ENCODE measurements at places on chromosomes 3 and 15.

GRCh38 chr3:102265720-102266119 is 169.1 kb upstream of the ZPLD1 start:
- DNase-seq, result no peak

DNA sequence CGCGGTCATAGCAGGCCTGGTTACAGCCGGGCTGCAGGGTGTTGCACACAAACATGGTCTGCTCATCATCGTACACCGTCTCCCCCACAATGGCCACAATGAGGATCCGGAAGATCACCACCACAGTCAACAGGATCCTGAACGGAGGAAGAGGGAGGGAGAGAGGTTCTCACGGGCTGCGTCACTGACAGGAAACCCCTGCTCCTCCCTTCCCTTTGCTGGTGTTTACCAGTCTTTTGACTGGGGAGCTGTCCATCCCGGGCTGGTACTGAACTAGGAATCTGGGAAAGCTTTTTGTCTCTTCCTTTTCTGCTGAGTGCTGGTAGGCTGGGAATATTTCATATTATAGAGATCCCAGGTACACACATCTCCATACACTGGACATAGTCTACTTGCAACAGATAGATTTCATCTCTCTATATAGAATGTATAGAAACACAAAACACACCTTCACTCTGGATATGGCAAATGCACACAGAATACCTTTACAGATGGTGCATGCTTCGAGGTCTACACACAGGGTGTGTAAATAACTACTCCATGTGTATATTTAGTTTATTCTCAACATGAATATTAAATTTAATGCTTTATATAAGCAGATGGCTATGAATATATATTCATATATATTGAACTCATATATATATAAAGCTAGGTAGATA is 1.4 kb downstream of the GJD2 start:
- DNase-seq, result no peak

- no peak for DNase-seq
Observed at GRCh38 chr15:31871166-31871886, 159.0 kb upstream of the CHRNA7 start.

DNA sequence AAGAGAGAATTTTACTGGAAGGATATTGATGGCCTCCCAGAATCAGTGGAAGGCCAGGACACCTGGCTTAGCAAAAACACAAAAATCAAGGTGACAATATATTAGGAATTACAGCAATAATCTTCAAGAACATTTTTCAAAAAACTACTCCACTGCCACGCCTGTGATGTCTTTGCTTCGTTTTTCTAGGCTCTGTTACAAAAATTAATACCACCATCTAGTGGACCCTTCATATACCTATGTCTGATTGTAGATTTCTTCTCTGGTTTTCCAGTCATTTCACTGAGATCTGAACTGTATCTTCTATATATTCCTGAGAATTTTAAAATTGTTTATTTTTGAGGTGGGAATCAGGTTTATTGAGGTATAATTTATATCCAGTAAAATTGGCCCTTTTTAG is 5.6 kb upstream of the SLC33A1 start:
- peak; percentile 38 for DNase-seq

- no peak for DNase-seq
Observed at GRCh38 chr15:73941449-73941848, 15.2 kb downstream of the LOXL1 start.

DNA sequence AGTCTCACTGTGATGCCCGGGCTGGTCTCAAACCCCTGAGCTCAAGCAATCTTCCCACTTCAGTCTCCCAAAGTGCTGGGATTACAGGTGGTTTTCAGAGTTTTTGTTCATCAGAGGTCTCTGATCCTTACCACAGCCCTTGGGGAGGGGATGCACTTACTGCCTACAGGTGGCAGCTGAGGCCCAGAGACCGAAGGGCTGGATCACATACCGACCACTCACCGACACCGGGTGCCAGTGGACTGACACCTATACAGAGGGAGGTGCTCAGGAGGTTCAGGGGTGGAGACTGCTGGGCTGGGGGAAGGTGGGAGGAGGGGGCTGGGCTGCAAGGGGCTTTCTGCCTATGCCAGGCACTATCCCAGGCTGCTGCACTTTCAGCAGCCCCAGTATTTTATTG is 19.5 kb downstream of the DUSP7 start:
- DNase-seq, result no peak

GRCh38 chr15:101660005-101660404 is 7.8 kb upstream of the TM2D3 start:
- DNase-seq, result no peak

- no peak for DNase-seq
Observed at GRCh38 chr3:188853856-188854771, 317.7 kb upstream of the TPRG1 start.

GRCh38 chr3:53068176-53068575 is 22.3 kb upstream of the SFMBT1 start:
- no peak for DNase-seq

GRCh38 chr3:170419557-170420087 is 954 bp downstream of the CLDN11 start:
- DNase-seq, result no peak

DNA sequence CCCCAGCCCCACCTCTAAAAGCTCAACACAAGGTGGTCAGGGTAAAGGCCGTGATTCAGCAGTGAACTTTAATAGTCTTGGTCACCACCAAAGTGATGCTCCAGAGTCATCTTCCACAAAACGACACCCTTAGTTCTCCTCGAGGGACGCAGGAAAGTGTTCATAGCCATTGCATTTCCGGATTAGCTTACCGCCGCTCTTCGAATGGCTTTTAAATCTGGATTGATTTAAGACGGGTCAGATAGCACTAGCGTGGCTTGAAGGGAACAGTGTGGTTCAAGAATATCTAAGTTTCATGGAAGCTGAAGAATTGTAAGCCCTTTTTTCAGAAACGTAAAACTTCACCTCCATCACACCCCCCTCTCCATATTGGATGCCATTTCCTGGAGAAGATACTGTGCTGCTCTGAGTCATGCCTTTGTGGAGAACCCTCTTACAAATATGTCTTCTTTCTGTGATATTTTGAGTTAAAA is 829 bp downstream of the RNF7 start:
- peak; percentile 48 for DNase-seq

DNA sequence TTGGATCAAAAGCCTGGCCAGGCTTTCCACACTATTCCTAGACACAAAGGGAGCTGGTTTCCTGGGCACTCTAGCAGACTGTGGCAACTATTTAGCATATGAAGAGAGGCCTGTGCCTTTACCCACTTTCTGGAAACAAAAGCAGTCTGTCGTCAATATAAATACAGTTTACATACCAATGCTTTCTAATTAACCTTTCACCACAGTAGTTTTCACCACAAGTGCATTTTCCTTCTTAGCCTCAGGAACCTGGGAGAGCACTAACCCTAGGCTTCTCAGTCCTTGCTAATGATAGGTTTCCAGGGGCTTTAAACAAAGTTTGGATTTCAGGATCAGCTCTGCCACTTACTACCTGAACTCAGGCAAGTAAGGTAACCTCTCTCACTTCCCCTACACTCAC is 499.1 kb downstream of the MAGI1 start:
- DNase-seq, result no peak

DNA sequence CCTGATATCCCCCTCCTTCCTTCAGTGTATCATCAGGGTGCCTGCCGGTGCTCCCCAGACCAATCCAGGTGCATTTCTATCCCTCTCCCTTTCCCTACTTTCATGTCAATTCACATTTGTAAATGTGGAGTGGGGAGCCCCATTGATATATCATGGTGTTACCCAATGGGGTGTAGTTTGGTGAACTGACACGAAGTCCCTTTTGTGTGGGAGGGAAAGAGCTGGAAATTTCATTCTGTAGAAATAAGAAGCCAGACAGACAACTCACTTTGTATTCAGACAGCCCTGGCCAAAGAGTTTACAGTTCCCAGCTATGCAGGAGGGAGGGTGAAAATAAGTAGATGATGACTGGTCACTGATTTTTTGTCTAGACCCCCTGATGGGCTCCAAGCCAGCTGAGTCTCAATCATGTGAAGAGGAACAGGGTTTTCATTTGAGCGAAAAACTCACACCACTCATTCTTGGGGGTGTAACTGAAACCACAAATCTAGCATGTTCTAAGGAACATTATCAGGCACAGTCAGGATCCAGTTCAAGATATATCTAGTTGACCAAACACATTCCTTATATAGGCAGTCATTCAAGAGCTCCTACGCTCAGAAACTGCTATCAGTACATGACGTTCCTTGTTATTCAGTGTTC is 58.9 kb downstream of the LMCD1 start:
- no peak for DNase-seq

GRCh38 chr15:65354835-65355172 is 23.0 kb downstream of the IGDCC3 start:
- DNase-seq, result no peak

Data from NCI-H1092 treated with DMSO at 0.1 percent for 48 hours (cell line).